ENCODE measurements at places on chromosomes 7 and 10. TPM values are rescaled to one million over a fixed set of nuclear protein-coding genes. Genes with fewer than 3 reads are reported as not detected.

Gene TRIM50
- not detected for total RNA-seq

Gene HMX3
- total RNA-seq: not detected

Gene C10orf90
- total RNA-seq: not detected

Gene CALY
- total RNA-seq: not detected

Gene MICALL2
- 23.6 TPM for total RNA-seq

Gene PON3
- not detected for total RNA-seq

Gene HDAC9
- 5.2 TPM for total RNA-seq

Gene H2BK1
- total RNA-seq: not detected

Gene TMEM176A
- 0.33 TPM for total RNA-seq

Gene TUBB8
- total RNA-seq: not detected

Gene ZNF425
- total RNA-seq: 7.4 TPM

Gene TEX36
- not detected for total RNA-seq

Gene ZP3
- 0.87 TPM for total RNA-seq

Gene PLEKHS1
- under 0.01 TPM for total RNA-seq

Gene AKR1C8
- total RNA-seq: not detected

Gene ZNF800
- total RNA-seq: 13.7 TPM

Gene CAV2
- 79.1 TPM for total RNA-seq

Gene TAS2R5
- 1.7 TPM for total RNA-seq

Gene SH2D4B
- not detected for total RNA-seq

Gene TBL2
- 135 TPM for total RNA-seq

Gene OR6B1
- not detected for total RNA-seq

Gene ZNF488
- total RNA-seq: not detected

Gene ZC3HAV1L
- total RNA-seq: 7.1 TPM

Gene SPDYE8
- total RNA-seq: not detected

Gene ACBD7
- 0.99 TPM for total RNA-seq

Gene LRIT1
- total RNA-seq: not detected

Gene CALML5
- total RNA-seq: not detected

Gene ADAMTS14
- total RNA-seq: 29.4 TPM

Gene ITIH5
- 2.8 TPM for total RNA-seq

Gene CHN2
- total RNA-seq: 0.29 TPM

Gene HHEX
- 8.7 TPM for total RNA-seq

Gene CUZD1
- total RNA-seq: 0.58 TPM

Gene NODAL
- total RNA-seq: not detected

Gene TSPAN13
- 3.0 TPM for total RNA-seq

Gene HSPA12A
- total RNA-seq: 9.0 TPM

Gene MUC3A
- not detected for total RNA-seq

Gene ATOH7
- not detected for total RNA-seq

Gene TCAF2
- 2.6 TPM for total RNA-seq

Gene HOXA7
- total RNA-seq: not detected

Gene SLC16A9
- total RNA-seq: 0.33 TPM

Gene CYP3A7
- 0.33 TPM for total RNA-seq

Gene ATG9B
- under 0.01 TPM for total RNA-seq

Gene NME8
- total RNA-seq: not detected

Gene BMPR1A
- 68.1 TPM for total RNA-seq

Gene VIPR2
- under 0.01 TPM for total RNA-seq

Data from smooth muscle cell of trachea (primary cell).